ENCODE measurements at places on chromosomes 6 and 20.

DNA sequence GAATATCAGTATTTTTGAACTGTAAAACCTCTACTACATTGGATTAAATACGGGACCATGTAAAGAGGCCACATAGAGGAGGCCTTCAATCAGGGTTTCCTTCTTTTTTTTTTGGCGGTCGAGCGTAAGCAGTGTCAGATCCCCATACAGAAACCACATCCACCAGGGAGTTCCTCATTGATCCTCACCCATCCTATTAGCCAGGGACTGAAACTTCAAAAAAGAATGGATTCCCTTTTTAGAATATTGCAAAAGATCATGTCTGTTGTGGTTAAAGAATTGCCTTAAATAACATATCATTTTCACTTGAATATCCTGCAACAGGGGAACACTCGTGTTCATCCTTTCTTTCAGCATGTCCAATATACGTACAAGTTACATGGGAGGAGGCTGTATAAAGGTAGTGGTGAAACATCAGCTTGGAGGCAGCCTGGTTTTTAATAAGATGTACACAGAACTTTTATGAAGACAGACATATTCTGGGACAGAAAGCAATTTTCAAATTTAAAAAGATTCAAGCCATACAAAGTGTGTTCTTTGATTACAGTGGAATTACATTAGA is 96.1 kb downstream of the PPP1R14C start:
- DNase-seq = no peak

GRCh38 chr20:53099856-53100255 is 127.7 kb downstream of the TSHZ2 start:
- DNase-seq = no peak

GRCh38 chr20:20621195-20621594 is 91.2 kb downstream of the RALGAPA2 start:
- no peak for DNase-seq

- no peak for DNase-seq
Measured at GRCh38 chr6:128767705-128768104, 115.2 kb upstream of the LAMA2 start.

DNA sequence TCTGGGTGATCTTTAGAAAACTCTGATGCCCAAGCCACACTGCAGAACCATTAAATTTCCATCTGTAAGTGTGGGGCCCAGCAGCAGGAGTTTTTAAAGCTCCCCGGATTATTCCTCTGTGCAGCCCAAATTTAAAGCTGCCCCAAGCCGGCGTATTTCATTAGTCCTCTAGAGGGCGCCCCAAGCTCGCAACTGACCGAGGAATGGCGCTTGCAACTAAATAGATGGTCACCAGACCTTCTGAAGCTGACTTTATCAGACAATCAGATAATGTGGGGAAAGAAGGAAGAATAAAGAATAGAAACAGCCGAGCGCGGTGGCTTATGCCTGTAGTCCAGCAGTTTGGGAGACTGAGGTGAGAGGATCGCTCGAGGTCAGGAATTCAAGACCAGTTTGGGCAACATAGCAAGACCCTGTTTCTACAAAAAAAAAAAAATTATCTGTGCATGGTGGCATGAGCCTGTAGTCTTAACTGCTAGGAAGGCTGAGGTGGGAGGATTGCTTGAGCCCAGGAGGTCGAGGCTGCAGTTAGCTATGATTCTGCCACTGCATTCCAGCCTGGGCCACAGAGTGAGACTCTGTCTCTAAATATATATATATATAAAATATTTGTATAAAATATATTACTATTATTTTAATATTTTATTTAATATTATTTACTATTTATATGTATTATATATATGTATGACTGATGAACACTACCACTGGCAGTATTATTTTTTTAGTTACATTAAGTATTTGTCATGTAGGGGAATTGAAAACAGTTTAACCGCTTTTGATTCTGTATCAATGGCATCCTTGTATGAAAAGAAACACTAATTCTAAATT is 56.0 kb downstream of the OTOR start:
- DNase-seq = peak; percentile 6

DNA sequence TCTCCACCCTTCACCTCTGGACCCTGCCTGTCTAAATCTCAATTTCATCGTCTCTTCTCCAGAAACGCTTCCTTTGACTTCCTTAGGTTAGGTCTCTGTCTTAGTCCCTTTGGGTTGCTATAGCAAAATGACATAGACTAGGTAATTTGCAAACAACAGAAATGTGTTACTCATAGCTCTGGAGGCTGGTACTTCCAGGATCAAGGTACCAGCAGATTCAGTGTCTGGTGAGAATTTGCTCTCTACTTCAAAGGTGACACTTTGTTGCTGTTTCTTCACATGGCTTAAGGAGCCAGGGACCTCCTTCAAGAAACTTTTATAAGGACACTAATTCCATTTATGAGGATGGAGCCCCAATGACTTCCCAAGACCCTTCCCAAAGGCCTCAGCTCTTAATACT is 145.1 kb upstream of the IMPG1 start:
- no peak for DNase-seq

- DNase-seq = no peak
Measured at GRCh38 chr6:159578629-159579028, 114.4 kb downstream of the SOD2 start.

DNA sequence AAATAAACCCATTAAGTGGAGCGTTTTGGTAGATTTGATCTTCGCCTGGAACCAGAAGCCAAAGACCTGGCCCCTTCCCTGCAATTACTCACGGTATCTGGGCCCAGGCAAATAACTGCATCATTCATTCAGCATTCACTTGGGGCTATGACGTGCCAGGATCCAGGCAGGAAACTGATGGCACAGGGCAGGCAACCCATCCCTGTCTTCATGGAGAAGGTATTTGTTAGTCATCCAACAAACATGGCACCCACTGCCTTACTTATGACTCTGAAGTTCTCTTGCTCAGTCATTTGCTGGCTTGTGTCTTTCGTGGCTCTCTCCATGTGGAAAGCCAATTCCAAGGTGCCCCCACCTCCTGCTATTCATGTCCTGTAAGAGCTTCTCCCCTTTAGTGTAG is 232.4 kb downstream of the BMP7 start:
- DNase-seq = no peak

DNA sequence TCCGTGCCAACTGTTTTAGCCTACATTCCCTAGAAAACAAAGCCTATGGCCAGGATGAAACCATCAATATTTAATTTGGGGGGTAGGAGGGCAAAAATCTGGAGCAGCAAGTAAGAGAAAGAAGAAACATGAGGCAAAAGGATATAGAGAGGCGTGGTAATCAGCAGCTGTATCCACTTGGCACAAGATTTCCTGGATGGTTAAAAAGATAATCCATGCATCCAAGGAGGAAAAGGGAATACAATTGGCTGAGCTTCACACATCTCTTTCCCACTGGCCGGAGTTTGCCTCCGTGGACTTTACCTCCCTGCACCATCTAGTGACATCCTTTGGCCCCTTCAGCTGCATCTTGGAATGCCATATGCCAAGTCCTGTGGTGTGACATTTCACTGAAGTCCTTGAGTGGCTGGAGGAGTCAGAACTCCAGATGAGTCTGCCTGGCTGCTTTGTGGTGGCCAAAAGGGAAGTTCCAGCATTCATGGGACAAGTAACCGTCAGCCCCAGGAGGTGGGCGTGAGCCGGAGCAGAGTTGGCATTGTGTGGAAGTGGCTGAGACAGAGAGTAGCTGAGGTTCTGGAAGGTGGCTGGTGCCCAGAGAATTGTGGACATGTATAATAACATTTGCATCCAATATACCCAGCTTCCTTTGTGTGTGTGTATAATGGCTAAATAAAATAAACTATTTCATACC is 13.7 kb upstream of the TMX4 start:
- no peak for DNase-seq

DNA sequence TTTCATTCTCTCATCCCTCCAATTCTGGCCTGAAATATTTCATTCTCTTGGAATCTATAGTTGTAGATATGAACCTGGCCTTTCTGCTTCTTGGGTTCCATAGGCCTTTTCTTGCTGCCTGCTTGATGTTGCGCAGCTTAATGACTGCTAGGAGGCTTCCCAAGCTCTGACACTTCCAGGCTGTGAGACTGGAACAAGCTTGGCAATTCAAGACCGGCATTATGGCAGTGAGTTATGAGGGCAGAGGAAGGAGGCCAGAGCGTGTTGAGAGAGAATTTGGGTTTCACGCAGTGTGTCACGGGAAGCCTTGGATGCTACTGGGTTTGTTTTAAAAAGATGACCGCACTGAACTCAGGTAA is 948 bp upstream of the DNAJC5 start:
- no peak for DNase-seq

GRCh38 chr6:160861824-160862223 is 129.7 kb upstream of the MAP3K4 start:
- no peak for DNase-seq
